ENCODE measurements at places on chromosomes 12 and 14.

DNA sequence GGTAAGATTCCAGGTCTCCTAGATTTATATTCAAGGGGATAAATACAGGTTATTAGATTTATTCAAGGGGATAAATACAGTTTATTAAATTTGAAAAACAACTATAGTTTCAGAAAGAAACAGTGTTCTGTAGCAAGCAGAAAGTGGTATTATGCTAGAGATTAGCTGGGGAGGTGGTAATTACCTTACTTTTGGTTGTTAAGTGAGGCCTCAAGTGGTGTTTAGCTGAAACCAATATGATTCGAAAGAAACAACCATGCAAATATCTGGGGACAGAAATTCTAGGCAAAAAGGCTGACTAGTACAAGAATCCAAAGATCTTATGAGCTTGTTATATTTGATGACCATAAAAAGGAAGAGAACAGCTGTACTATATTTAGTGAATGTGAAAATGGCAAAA, 6.2 kb downstream of the OR4N5 start:
- DNase-seq: no peak

DNA sequence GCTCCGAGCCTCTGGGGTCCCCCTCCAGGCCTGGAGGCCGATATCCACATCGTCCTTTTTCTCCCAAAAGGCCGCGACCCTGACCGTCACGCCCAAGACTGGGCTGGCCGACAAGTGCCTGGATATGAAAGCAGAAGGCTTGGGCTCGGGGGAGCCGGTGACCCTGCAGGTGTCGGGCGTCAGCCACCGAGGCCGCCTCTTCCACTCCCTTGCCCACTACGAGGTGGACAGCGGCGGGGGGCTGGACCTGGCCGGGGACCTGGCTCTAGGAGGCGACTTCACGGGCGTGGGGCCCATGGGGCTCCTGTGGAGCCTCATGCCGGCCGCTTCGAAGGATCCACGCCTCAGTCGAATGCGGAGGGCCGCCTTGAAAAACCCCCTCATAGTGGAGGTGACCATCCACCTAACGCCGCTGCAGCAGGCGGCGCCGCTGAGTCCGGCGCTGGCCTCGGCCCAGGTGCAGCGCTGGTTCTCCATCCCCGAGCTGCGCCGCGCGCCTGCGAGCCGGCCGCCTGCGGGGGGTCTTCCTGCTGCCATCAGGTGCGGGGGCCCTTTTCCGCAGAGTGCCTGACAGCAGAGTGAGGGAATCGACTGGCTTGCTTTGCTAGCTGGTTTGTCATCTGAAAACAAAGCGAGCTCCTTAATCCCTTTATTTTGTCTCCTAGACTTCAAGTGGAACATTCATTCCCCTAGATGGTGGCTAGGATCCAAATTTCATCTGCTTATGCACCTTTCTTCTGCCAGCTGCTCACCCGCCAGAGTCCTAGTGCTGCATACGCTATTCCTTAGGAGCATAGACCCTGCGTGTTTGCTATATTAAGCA, 10.6 kb upstream of the DNAL1 start:
- DNase-seq: no peak

DNA sequence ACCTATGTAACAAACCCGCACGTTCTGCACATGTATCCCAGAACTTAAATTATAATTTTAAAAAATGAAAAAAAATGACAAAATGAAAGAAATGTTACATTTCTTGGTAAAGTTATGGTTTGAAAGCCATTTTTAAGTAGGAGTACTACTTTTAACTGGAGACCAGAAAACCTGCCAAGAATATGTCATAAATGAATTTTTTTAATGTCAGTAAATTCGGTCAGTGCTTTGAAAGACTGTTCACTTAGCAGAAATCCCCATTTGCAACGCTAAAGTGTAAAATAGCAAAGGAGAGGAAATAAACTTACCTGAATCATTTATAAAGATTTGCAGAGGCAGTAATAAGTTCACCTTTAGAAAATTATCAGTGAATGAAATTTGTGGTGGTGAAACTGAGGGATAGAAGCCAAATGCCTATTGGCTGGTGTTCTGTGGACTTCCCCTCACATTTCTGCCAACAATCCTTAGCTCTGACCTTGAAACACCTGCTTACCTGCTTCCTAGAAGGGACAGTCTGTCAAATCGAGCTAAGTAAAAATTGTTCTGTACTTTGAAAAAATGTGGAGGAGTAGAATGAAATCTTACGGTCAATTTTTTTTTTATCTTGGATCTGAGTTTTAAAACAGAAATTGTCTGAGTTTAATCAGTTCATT, 714.2 kb downstream of the SLC6A15 start:
- DNase-seq: no peak

DNA sequence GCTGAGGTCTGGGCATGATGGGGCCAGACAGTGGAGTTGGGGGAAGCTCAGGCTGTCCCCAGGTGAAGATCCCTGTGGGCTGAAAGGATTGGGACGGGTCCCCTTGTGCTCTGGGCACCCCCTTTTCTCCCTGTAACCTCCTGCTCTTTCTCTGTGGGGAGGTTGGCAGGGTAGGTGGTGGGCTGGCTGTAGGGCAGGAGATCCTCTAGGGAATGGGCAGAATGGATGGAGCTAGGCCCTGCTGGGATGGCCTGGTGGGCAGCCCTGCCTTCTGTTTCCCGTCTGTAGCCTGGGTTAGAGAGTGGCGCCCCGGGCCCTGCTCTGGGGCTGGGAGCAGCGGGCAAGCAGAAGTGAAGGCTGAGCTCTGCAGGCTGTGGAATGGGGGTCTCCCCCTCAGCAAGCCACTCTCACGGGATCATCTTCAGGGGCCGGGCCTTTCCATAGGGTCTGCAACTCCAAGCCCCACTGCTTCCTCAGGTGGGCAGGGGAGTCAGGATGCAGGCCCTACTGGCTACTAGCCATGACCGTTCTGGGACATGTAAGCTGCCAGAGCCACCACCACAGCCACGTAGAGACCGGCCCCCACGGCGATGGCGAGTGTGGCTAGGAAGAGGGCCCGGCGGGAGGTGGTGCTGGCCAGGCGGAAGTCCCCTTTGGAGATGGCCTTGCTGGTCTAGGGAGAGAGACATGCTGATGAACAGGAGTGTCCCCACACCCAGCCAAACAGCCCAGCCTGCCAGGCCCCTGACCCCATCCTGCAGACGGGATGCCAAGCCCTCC, 18.8 kb downstream of the SYNDIG1L start:
- DNase-seq: no peak

DNA sequence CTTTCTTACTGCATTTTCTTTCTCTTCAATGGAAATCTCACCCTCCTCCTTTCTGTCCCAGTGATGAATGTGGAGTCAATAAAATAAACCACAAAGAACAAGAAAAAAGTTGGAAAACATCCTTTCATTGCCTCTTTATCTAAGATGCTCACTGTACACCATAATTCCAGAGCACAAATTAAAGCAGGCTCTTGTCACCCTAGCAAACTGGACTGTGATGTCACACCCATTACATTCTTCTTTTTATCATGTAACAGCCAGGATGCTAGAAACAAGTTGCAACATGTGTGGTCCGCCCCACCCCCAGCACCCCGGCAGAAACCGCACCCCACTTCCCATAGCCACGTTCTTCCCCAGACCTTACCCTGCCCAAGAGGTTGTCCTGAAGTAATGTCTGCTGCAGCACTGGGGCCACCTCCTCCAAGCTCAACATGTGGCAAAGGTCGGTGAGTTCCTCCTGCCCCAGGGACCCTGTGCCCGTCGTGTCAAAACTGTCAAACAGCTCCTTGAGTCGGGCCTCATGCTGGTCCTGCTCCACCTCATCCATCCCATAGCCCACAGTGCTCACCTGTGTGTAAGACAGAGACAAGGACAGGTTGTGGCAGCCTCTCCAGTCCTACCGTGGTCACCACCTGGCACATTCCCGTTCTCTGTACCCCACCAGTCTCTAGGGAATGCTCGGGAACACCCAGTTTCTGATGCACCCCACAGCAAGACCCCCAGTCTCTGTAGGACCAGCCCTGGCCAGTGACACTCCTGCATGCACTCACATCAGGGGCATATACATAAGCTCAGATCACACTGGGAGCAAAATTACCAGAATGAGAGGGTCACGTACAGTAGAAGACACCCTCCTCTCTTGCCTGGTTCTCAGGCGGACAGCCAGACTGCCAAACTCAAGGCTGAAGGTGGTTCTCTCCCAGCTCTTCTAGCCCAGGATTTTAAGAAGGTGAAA, 9.2 kb downstream of the NIN start:
- no peak for DNase-seq

- DNase-seq: peak; percentile 92
Observed at GRCh38 chr12:96198965-96199364, 4.8 kb downstream of the ELK3 start.

- no peak for DNase-seq
Observed at GRCh38 chr12:21613931-21614330, 9.3 kb upstream of the GYS2 start.

DNA sequence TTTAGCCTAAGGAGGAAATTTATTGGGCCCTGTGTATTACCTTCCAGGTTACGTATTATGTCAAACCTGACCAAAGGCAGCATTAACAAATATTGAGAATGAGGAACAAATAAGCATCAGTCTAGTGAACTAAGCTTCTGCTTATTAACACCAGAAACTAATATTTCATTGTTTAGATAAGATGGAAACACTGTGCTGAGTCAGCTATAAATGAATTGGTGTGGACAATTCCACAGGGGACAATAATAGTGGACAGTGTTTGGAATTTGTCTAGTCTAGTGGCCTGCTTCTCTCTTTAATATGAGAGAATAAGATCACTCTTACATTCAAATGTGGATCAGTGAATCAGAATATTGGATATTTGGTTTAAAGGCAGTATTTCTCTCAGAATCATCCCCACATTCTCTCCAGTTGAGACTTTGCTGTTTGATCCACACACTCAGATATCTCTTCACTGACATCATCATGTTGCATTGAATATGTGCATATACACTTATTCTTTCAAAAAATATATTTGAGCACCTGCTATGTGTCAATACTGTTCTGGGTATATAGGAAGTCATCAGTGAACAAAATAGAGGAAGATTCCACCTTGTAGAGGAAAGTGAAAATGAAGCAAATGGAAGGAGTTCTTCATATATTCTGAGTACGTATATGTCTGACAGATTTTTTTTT, 136.3 kb downstream of the DIO2 start:
- no peak for DNase-seq

DNA sequence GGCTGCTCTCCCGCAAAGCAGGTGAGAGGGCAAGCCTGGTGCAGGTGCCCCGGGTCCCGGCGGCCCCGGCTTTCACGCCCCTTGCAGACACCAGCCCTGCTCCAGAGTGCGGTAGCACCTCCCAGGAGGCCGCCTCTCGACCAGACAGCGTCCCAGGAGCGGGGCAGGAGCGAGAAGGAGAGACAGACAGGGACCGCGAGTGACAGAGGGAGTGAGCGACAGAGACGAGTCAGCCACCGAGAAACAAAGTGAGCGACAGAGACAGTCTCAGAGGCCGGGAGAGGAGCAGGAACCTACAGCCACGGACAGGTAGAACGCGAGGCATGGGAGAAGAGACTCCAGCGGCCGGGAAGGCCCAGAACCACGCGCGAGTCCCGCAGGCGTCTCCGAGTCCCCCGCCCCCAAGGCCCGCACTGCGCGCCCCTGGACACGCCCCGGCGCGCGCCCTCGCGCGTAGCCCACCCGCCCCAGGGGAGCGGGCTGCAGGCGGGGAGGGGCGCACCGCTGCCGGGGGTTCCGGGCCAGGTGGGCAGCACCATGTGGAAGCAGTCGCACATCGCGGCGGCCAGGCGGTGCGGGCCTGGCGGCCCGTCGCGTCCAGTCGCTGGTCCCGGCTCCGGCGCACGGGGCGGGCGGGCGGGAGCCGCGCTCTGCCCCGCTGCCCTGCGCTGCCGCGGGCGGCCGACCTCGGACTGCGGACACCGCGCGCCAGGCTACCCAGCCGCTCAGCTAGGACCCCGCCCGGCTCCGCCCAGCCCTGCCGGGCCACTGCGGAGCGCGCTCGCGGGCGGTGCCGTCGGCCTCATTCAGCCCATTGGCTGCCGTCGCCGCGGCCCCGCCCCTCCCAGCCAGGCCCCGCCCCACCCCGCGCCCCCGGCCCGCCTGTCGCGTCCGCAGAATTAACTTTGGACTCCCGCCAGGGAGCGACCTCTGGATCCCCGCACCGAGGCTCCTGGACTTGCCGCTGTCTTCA, at the start of gene AHNAK2:
Gene AHNAK2, minus strand, starts transcription at position 694 of the 973 bp plus-strand sequence. Its CDS starts 137 bp downstream, at position 557.
- DNase-seq: peak; percentile 81
